Stimulated activated CD8-positive, alpha-beta memory T cell treated with anti-CD3 and anti-CD28 coated beads, Interleukin-15, amount 100 ng/mL, for 48 hours (primary cell): ENCODE measurements at places on chromosomes 7 and 10.

DNA sequence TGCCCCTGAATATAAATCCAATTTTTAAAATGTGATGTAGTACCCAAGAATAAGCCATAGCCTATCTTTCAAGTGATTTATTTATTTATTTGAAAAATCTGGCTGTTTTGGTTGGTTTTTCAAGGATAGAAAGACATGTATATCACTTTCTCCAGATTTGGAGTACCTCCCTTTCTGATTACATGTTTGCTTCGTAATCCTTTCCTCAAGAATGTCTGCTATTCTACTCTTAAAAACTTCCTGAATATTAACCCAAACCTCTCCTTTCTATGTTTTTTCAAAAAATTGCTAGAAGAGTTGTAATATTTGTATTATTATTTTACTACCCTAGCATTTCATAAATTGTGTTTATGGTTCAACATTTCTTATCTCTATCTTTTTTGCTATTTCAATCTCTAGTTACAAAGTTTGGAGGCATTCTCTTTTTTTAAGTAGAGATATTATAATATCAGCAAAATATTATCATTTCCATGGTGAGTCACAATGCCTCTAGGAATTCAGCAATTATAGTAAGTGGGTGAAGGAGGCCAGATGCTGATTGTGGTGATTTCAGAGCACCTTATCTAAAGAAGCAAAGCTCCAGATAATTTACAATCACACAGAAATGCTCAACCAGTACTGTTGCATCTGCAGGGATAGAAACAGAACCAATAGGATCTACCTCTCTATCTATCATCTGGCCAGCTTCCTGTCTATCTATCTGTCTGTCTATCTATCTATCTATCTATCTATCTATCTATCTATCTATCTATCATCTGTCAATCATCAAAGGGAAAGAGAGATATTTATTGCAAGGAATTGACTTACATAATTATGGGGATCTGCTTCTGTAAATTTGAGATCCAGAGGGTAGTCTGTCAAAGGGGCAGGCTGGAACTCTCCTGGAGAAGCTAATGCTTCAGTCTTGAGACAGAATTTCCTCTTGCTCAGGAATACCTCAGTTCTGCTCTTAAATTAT lies 412.5 kb upstream of the SEMA3C start:
- no peak for DNase-seq

DNA sequence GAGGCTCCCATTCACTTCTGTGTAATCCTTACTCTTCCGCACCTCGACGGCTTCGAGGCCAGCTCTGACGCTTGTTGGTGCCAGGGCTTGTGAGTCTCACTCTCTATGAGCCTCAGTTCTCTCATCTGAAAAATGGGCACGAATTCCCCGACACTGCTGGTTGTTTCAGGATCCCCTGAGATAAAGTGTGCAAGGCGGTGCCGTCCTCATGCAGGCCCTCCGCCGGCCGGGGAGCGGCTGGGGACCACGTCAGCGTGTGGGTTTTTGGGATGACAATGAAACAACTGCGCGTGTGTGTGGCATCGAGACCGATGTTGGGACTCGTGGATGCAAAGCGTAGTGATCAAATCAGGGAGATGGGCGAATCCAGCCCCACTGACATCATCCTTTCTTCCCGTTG lies 75.6 kb downstream of the FOXL3 start:
- DNase-seq, result no peak

GRCh38 chr7:7292608-7293007 lies 110.3 kb downstream of the C1GALT1 start:
- no peak for DNase-seq

GRCh38 chr7:115533785-115534184 lies 496.8 kb downstream of the TFEC start:
- no peak for DNase-seq
